Mesenteric fat pad (tissue), 1 donor: ENCODE measurements at places on chromosomes 11 and 22. TPM values are rescaled to one million over a fixed set of nuclear protein-coding genes. Genes with fewer than 3 reads are reported as not detected.

TOP3B gene
- total RNA-seq = 18.4 TPM

OR10A3 gene
- total RNA-seq = not detected

- DNase-seq = no peak
Measured at GRCh38 chr11:101127699-101128570, 1.7 kb downstream of the PGR start.

DNA sequence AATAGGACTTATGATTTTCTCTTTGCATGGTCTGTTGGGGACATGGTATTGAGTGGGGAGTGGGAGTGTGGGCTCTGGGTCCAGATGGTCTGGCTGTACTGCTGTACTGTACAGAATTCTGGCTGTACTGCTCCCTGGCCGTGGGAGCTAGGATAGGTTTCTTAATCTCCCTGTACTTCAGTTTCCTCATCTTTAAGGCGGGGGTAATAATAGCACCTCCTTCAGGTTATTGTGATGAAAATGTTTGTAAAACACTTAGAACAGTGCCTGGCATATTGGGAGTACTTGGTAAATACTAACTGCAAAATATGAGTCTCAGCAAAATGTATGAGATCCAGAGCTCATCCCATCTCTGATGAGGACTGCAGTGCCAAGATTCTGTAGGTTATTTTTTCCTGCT lies 198.6 kb downstream of the KIF18A start:
- DNase-seq = no peak

DNA sequence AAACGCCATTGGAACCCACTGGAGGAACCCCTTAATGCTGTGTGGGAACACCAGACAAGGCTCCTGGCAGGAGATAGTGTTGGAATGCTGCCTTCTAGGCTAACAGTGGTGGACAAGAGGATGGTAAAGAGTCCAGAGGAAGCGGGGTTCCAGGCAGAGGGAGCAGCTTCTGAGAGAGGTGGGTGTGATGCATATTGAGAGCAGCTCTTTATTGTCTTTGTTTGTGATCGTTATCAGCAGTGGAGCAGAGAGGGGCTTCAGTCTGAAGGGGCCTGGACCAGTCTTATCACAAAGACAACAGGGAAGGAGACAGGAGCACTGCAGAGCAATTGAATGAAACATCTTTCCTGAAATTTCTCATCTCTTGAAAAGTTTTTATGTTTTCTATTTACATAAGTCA lies 106.8 kb upstream of the PLET1 start:
- DNase-seq = no peak

- no peak for DNase-seq
Measured at GRCh38 chr11:38612701-38613100, 2014.7 kb upstream of the RAG2 start.

- DNase-seq = no peak
Measured at GRCh38 chr11:13149991-13150390, 127.6 kb upstream of the BMAL1 start.

- no peak for DNase-seq
Measured at GRCh38 chr22:37627545-37627944, 11.9 kb upstream of the SH3BP1 start.

GRCh38 chr11:6523253-6523652 lies 26.2 kb downstream of the DNHD1 start:
- no peak for DNase-seq

DNA sequence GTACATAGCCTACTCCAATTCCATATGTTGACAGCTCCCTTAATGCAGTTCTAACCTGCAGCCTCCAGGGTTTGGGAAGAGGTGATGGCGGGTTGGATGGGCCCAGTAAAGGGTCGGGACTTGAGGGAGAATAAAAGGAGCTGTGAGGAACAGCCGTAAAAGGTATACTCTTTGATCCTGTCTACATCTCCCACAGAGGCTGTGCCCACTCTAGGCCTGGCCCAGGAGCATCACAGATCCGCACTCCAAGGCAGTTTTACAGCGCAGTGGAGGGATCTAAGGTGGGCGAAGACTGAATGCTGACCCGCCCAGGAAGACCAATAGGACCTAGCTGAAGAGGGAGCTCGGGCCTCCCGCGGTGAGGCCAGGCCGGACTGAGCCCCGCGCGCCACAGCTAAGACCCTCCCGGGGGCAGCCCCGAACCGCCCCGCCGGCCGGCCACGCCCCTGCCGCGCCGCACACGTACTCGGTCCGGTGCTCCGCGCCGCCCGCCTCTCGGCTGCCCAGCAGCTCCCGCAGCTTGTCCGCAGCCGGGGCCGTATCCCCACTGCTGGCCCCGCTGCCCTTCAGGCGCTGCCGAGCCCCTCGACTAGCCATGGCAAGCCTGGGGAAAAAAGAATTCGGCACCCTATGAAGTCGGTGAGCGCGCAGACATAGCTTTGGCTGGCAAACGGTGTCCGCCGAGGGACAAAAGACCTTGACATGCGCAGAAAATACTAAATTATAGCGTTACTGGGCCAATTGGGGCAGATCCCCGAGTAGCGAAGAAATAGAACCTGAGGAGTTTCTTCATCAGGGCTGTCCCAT lies at the start of gene ALG9:
Gene ALG9 (minus strand): TSS at position 696 of the 807 bp plus-strand sequence. CDS start 99 bp downstream, at position 597.
- no peak for DNase-seq

DNA sequence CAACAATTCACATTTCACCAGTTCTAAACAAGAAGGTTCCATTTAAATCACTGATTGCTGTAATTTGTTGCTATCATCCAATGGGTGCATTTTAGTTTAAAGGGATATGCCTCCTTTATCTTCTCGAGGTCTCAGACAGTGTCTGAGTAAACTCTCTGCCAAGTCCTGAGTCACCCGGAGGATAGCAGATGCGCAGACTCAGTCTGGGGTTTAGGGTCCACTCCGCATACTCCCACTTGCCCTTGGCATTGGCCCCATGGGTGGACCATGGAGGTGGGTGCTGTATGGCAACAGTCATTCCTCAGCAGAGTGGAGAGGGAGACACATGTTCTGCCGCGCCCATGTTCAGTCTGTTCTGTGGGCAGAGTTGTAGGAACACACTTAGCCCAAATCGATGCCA lies 65.4 kb upstream of the CRTAM start:
- no peak for DNase-seq
